Gastrocnemius medialis (tissue), 4 donors: ENCODE measurements at places on chromosomes 4 and X.

GRCh38 chrX:3678328-3678727, 35.1 kb downstream of the PRKX start:
- H3K27me3 ChIP-seq: no peaks in the 10 kb centered on the region
- H3K4me3 ChIP-seq: no peak overlapping the region
- no peak for DNase-seq
- H3K4me1 ChIP-seq: no peaks in the 10 kb centered on the region
- no peaks in the 10 kb centered on the region for H3K36me3 ChIP-seq

- H3K27me3 ChIP-seq: peaks cover 8% of the 10 kb centered on the region
- peak overlapping the region; percentile 57 for H3K27ac ChIP-seq
- H3K4me3 ChIP-seq: no peak overlapping the region
- no peak for DNase-seq
These were observed 5.7 kb upstream of the CXXC4 start for GRCh38 chr4:104500442-104500841.

DNA sequence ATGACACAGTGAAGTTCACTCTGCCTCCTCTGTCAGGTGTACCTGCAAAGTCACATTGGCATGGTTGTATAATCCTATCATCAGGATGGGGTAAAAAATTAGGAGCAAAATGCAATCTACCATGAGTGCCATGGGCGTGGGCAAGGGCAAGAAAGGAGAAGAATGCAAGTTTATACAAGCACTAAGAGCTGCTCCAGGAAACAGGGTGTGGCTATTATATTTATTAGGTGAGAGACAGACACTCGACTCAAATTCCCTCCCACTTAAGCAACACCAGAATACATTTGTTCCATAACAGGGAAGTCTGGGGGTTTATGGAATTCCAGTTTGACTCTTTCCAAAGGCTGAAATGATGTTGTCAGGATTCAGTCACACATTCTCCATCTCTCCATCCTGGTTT, 378.8 kb downstream of the BCOR start:
- no peaks in the 10 kb centered on the region for H3K4me1 ChIP-seq
- no peaks in the 10 kb centered on the region for H3K36me3 ChIP-seq
- DNase-seq: no peak
- no peak overlapping the region for H3K27ac ChIP-seq
- H3K27me3 ChIP-seq: peaks cover 5% of the 10 kb centered on the region
- H3K4me3 ChIP-seq: no peak overlapping the region

DNA sequence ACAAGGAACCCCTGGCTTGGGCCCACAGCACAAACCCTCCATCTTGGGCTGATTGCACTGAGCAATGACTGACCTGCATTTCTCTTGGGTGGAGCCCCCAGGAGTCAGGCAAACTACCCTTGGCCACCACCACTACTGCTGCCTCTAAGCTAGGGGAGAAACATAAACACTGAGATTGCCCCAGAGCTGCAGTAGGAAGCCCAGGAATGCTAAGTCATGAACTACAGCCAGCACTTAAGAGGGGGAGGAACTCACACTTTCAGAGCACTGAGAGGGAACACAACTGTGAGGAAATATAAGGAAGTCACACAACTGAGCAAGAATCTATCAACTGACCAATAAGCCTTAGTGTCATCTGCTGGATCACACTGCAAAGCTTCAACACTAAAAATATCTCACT, 111.6 kb upstream of the PPP3CA start:
- no peaks in the 10 kb centered on the region for H3K27me3 ChIP-seq
- no peaks in the 10 kb centered on the region for H3K36me3 ChIP-seq
- H3K4me1 ChIP-seq: no peaks in the 10 kb centered on the region

GRCh38 chr4:15423285-15423711, 4.5 kb upstream of the C1QTNF7 start:
- no peak overlapping the region for H3K4me3 ChIP-seq
- H3K4me1 ChIP-seq: no peaks in the 10 kb centered on the region
- H3K36me3 ChIP-seq: no peaks in the 10 kb centered on the region
- H3K27ac ChIP-seq: no peak overlapping the region
- no peak for DNase-seq

GRCh38 chr4:121189326-121190215, 25.4 kb upstream of the TNIP3 start:
- no peak overlapping the region for H3K4me3 ChIP-seq
- no peaks in the 10 kb centered on the region for H3K36me3 ChIP-seq
- no peak overlapping the region for H3K27ac ChIP-seq
- no peak for DNase-seq

DNA sequence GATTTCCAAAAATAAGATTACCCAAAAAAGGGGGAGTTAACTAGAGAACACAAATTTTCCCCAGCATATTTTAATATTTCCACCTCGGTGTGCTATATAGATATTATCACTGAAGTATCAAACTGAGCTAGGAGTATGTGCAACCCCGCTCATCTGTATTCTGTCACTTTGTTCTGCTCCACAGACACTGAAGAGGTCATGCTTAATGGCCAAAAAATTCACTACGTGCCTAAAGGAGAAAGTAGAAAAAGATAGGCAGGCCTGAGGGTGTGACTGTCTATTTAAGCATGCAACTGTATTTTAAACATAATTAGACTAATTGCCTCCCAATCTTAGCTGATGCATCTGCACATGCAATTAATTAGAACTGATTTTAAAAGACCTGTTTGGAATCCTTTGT, 24.5 kb downstream of the SH3RF1 start:
- H3K4me3 ChIP-seq: no peak overlapping the region
- no peak overlapping the region for H3K27ac ChIP-seq
- no peak for DNase-seq
- no peaks in the 10 kb centered on the region for H3K27me3 ChIP-seq

- H3K27me3 ChIP-seq: no peaks in the 10 kb centered on the region
- DNase-seq: no peak
- H3K4me3 ChIP-seq: no peak overlapping the region
These were observed 45.5 kb downstream of the CHRNA9 start for GRCh38 chr4:40380647-40381046.

DNA sequence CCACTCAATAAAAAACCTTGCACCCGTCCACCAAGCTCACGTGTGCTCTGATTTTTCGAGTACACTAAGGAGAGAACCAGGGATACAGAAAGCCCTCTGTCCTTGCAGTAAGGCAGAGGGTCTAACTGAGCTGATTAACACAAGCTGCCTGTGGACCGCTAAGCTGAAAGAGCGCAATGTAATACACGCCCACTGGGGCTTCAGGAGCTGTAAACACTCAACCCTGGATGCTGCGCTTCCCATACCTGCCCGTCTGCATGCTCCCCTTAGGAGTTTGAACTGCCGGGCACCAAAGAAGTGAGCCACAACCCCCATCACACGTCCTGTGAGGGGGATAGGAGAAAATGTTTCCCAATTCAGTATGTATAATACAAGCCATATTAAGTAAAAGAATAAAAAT, 664.8 kb downstream of the PCDH18 start:
- peaks cover 5% of the 10 kb centered on the region for H3K4me1 ChIP-seq
- no peak overlapping the region for H3K4me3 ChIP-seq
- H3K36me3 ChIP-seq: no peaks in the 10 kb centered on the region
- no peaks in the 10 kb centered on the region for H3K27me3 ChIP-seq
- no peak for DNase-seq

- H3K27ac ChIP-seq: no peak overlapping the region
- H3K36me3 ChIP-seq: no peaks in the 10 kb centered on the region
- no peak for DNase-seq
- no peaks in the 10 kb centered on the region for H3K27me3 ChIP-seq
- H3K4me3 ChIP-seq: no peak overlapping the region
- H3K4me1 ChIP-seq: peaks cover 2% of the 10 kb centered on the region
These were observed 72.7 kb upstream of the DCLK2 start for GRCh38 chr4:150005537-150005936.

DNA sequence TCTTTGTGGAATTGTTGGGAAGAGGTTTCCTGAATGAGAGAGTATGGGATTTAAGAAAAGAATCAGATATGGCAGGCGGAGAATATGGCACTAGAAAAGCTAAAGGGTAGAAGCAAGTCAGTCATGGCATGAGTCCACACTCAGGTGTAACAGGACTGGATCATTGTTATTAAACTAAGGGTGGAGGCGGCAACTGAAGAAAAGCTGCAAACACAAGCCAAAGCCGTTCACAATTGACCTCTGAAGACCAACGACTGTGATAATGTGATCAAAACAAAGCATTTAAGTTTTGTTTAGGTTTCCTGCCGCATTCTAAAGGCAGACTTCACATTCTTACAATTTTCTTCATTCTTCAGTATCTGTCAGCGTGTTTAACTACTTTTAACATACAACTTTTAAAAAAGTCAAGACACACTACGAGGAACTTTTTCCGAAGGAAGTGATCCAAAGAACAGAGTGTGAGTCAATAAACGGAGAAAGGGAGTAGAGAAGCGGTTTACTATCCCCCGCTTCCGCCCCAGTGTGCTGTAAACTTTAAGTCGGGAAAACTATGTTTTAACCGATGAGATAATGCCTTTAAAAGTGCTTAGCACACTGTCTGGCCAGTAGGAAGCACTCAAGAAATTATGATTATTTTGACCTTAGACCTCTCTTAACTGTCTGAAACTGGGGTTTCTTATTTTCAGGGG, 909 bp upstream of the SLAIN2 start:
- no peak for DNase-seq
- H3K27me3 ChIP-seq: no peaks in the 10 kb centered on the region
- H3K4me1 ChIP-seq: peaks cover 51% of the 10 kb centered on the region
- H3K36me3 ChIP-seq: no peaks in the 10 kb centered on the region
- peak overlapping the region; percentile 69 for H3K4me3 ChIP-seq
- peak overlapping the region; percentile 95 for H3K27ac ChIP-seq

DNA sequence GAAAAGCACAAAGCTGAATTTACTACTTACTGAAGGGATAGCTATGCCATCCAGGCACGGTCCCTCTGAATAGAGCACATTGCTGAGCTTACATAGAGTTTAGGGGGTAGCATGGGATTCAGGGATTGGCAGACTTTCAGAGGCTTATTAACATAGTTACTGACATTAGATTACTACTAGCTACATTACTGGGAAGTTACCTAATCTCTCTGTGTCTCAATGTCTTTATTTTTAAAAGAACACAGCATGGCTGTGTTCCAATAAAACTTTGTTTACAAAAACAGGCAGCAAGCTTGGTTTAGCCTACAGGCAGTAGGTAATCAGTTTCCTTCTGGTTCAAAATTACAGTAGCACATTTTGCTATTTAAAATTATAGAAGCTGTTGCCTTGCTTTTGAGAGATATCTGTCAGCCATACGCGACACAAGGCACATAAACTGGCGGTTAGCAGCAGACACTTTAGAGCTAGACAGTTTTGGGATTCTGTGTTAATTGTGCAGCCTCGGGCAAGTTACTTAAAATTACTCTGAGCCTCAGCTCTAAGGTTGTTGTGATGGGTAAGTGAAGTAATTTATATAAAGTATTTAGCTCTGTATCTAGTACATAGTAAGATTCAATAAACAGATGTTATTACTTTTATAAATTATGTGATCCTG, 6.9 kb downstream of the KLHL8 start:
- H3K4me1 ChIP-seq: peaks cover 31% of the 10 kb centered on the region
- no peak for DNase-seq
- H3K36me3 ChIP-seq: no peaks in the 10 kb centered on the region
- H3K27me3 ChIP-seq: no peaks in the 10 kb centered on the region

GRCh38 chr4:176548571-176548970, 228.8 kb downstream of the SPCS3 start:
- no peak overlapping the region for H3K4me3 ChIP-seq
- H3K27ac ChIP-seq: no peak overlapping the region
- no peak for DNase-seq
- H3K36me3 ChIP-seq: no peaks in the 10 kb centered on the region

- no peaks in the 10 kb centered on the region for H3K36me3 ChIP-seq
- no peaks in the 10 kb centered on the region for H3K4me1 ChIP-seq
- no peak overlapping the region for H3K4me3 ChIP-seq
- no peak for DNase-seq
These were observed 38.2 kb downstream of the C4orf50 start for GRCh38 chr4:5979981-5980380.

DNA sequence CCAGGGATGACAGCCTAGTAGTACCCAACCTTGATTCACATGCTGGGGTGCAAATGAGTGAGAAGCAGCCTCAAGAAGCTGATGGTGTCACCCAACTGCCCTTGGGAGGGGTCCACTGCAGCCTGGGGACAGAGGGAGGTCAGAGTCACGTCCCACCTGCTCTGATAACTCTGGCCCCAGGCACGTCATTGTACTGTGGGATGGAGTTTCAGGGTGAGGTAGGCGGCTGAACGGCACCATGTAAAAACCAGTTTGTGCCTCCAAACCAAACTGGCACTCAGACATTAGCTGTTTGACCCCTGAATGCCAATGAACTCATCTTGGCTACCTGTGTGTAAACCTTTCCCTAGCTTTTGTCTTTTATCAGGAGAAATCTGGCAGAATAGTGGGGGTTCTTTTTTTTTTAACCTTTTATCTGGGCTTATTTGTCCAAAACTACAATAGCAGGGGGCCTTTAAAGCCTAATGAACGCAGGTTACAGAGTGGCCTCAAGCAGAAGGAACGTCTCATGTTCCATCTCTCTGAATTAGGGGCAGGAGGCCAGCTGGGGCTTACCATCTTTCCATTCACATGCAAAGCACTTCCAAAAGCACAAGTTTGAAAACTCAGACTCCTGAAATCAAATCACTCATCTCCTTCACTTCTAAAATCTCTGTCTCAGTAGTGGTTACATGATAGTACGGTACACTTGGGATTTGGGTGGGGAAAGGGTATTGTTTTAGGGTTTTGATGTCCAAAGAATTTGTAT, 89.4 kb downstream of the IRF2 start:
- H3K4me3 ChIP-seq: no peak overlapping the region
- DNase-seq: no peak
- H3K4me1 ChIP-seq: peaks cover 57% of the 10 kb centered on the region
- H3K36me3 ChIP-seq: peaks cover 21% of the 10 kb centered on the region

DNA sequence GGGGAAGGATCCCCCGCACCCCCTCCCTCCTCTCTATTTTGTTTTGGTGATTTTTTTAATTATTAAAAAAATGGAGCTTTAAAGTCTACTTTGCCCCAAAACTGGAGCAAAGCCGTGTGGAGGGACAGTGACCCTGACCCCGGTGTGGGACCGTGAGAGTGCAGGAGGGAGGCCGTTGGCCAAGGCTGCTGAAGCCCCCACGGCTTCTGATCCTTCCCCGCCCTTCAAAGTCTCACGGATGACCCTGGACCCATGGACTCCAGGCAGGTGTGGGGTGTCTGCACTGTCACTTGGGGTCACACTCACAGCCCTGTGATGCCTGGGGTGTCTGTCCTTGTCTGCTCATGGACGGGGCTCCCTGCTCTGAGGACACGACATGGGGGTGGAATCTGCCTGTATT, 133.3 kb downstream of the CPZ start:
- DNase-seq: no peak
- H3K4me1 ChIP-seq: no peaks in the 10 kb centered on the region
- no peak overlapping the region for H3K4me3 ChIP-seq
- H3K36me3 ChIP-seq: no peaks in the 10 kb centered on the region
- no peak overlapping the region for H3K27ac ChIP-seq

GRCh38 chr4:128387600-128388351, 100.2 kb upstream of the PGRMC2 start:
- no peak for DNase-seq
- no peaks in the 10 kb centered on the region for H3K27me3 ChIP-seq
- H3K4me1 ChIP-seq: peaks cover 33% of the 10 kb centered on the region
- peak overlapping the region; percentile 90 for H3K27ac ChIP-seq
- H3K4me3 ChIP-seq: no peak overlapping the region
